T follicular helper cell (primary cell): ENCODE measurements at places on chromosomes 7 and 10.
A peak's percentile ranks its signal among the peaks of the same experiment; 100 is the strongest.

GRCh38 chr10:56633876-56634452 is 272.9 kb upstream of the ZWINT start:
- DNase-seq, result no peak

GRCh38 chr7:153943457-153943856 is 108.7 kb upstream of the DPP6 start:
- no peak for DNase-seq

GRCh38 chr10:19788902-19789301 is 27.3 kb upstream of the PLXDC2 start:
- no peak for DNase-seq

GRCh38 chr7:122887848-122888247 is 1.6 kb upstream of the CADPS2 start:
- no peak for DNase-seq

- DNase-seq, result no peak
Measured at GRCh38 chr7:81902536-81902935, 132.7 kb upstream of the HGF start.

DNA sequence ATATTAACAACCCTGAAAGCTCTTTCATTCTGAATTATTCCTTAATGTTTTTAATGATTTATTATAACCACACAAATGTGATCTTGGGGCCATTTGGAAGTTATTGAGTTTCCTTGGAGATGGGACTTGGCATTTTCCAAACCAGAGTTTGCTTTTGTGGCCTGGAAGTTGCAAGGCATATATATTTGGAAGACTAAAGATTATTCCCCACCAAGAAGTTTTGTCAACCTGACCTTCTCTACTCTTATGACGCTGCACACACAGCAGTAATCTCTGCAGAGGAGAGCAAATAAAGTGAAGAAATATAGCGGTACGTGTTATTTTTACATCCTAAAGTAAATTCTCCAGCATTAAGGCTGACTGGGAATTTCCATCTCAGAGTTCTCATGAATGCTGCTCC is 397.0 kb downstream of the LRMDA start:
- DNase-seq, result no peak

DNA sequence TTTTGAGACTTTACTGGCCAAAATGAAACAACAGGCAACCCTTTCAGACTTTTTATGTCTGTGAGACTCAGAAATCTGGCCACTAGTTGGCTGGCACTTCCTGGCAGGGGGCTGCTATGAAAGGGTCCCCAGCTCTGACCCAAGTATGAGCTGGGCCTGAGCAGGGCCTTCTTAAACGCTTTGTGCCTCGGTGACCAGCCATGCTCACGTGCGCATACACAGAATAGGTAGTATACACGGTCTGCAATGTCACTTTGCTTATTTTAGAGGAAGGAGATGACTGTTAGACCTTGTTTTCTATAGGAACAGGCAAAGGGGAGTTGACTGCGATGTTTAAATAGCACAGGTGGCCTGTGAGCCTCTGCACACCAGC is 129.6 kb downstream of the VIPR2 start:
- DNase-seq, result no peak

DNA sequence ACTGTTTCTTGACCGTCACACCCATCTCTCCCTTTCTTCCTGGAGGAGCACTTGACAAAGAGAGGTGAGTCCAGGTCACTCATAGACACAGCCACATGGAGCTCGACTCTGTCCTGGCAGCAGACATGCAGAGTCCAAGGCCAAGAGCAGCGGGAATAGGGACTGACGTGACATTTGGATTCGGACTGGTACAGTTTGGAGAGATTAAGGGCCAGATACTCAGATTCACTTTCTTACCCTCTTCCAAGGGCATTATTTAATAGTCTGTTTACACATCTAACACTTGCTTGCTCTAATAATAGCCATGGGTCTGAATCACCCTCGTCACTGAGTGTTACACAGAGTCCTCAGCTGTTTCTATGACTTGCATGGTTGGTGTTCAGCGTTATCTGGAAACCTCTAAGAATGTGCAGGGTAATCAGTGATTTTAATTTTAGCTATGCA is 39.2 kb upstream of the OTUD1 start:
- DNase-seq, result no peak

DNA sequence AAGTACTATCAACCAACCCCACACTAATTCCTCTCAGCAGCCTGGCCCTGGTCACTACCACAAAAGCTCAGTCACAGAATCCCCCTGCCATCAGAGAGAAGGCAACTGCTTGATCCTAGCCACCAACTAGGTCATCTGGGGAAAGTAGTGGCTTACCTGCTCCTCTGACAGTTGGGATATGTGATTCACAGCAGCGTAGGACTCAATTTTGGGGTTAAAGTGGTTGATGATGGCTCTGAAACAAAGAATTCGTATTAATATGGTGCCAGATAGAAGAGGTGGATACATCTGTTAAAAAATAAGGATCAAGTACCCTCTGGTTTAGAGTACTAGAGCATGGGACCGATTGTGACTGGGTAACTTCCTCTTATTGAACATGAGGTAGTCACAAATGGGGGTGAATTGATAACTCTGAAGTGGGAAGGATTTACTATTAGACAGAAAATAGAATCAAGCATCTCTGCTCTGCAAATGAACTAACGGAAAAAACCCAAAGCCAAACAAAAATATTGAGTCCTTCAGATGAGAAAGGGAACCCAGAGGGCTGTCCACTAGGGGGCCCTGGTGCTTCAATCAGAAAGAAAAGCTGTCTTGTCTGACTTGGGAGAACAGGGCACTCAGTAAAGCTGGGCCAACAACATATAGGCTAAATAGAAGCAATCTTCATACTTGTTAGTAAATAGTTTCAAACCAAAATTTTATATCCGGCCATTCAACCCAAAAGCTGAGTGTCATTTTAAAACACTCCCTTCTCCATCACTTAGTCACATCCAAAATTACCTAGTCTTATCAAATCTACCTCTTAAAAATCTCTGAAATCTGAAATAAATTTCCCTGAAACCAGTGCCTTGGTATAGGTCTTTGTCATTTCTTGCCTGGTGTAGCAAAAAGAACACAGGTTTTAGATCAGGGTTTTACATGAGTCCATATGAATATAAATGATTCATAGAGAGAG is 45.9 kb upstream of the KCNIP2 start:
- peak; percentile 36 for DNase-seq

DNA sequence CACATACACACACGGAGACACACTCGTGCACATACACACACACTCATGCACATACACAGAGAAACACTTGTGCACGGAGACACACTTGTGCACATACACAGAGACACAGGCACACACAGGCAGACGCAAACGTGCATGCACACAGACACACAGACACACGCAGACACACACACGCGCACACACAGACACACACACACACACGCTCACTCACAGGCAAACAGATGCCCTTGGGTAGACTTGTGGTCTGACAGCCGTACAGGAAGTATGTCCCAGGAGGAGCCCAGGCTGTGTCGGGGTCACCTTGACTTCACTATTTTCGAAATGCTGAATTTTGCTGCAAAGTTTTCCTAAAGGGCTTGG is 538.0 kb downstream of the DNAJB6 start:
- no peak for DNase-seq

GRCh38 chr7:8413600-8413999 is 19.8 kb upstream of the NXPH1 start:
- DNase-seq, result no peak

DNA sequence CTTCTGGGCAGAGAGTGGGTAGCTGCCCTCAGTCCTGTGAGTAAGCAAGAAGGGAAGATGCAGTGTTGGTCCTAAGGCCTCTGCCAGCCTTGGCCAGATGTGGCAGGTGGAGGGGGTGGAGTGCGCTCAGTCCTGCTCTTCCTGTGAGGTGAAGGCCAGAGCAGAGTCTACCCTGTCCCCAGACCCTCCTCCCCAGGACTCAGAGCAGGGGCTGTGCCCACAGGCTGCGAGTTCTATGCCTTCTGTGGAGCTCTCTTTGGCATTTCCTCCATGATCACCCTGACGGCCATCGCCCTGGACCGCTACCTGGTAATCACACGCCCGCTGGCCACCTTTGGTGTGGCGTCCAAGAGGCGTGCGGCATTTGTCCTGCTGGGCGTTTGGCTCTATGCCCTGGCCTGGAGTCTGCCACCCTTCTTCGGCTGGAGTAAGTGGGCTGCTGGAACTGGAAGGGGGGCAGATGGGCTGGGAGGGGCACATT is 4.0 kb downstream of the OPN4 start:
- DNase-seq, result no peak

DNA sequence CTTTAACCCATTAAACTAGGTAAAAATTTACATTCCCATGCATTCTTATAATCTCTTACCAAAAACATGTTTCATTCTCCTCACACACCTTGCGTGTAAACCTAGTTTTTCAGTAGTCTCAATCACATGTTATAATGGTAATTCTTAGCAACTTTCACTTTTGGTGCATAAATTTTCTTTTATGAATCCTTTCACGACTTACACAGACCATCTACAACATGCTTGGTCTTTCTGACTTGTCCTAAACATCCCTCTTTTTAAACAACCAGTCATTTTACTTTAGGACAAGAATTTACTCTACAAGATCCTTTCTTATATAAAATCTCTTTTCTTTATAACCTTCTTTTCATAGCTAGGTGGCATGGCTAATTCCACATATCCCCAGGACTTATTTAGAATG is 25.8 kb downstream of the FBXL13 start:
- no peak for DNase-seq

- DNase-seq, result no peak
Measured at GRCh38 chr7:53110425-53110824, 75.0 kb downstream of the POM121L12 start.

DNA sequence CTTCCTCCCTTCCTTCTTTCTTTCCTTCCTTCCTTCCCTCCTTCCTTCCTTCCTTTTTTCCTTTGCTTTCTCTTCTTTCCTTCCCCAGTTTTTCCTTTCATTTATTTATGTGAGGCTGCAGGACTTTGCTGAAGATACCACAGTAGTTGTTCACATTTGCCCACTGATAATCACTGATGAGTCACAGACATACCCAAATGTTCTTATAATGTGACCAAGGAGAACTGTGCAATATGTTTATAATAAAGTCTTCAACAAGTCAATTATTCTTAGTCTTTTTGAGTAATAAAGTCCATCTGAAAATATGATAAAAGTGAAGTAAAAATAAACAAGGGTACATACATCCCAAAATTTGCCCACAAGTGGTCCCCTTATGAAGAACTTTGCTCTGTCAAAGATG is 159.7 kb downstream of the GNAI1 start:
- DNase-seq, result no peak

DNA sequence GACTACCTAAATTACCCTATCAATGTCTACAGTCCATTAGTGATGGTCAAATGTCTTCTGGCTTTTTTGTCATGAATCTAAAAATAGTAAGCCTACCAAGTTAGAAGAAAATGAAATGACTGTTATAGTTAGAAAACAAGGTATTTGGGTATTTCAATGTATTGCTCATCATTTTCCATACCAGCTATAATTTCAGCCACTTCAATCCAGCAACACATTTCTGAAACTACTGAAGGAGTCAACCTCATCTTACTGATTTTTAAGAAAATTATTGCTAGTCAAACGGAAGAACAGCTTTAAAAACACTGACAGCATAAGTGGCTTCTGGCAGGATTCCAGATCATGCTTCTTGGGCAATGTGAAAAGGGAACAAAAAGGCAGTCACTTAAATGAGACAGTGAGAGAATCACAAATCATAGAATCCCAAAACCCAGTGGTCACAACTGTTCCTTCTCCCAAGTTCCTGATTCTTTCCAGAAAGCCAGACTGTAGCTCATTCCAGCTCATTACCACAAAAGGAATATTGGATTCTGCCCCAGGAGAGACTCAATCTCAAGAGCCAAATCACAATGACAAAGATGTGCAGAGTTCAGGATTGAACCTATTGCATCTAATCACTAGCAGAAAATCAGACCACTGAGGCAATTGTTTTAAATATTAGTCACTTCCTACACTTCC is 61.2 kb upstream of the LRRN3 start:
- DNase-seq, result no peak

GRCh38 chr10:100943508-100943907 is 25.8 kb upstream of the SEMA4G start:
- DNase-seq, result no peak

DNA sequence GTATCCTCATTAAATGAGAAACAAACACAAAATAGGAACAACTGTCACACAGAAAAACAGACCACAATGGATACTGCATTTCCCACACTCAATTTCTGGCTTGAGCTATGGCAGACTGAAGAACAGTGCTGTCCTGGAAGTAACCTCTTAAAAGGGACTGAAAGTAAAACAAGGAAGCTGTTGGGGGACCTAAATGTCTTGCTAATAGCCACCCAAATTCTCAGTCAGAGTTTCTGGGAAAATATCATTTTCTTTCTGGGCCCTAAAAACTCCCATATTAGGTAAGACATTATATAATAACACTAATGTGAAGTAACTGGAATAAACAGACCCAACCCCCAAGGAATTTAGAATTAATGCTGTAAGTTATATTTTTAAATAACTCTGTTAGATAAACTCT is 80.9 kb upstream of the TFEC start:
- no peak for DNase-seq

GRCh38 chr7:50594734-50595485 is 29.7 kb upstream of the DDC start:
- no peak for DNase-seq

DNA sequence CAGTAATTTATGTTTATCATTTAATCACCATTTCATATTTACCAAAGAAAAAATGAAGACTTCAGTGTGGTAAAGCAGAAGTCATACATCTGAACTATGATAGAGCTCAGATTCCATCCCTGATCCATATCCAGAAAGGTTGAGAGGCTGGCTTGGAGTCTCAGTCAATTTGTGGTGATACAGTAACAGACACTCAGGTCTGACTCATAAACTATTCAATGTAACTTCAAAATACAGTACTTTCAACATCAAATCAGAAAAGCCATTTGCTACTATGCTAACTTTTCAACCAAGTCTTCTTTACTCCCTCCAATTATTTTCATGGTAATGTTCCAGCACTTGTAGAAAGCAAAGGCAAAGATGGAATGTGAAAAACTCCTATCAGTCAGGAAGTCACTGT is 190.4 kb downstream of the HDAC9 start:
- no peak for DNase-seq

DNA sequence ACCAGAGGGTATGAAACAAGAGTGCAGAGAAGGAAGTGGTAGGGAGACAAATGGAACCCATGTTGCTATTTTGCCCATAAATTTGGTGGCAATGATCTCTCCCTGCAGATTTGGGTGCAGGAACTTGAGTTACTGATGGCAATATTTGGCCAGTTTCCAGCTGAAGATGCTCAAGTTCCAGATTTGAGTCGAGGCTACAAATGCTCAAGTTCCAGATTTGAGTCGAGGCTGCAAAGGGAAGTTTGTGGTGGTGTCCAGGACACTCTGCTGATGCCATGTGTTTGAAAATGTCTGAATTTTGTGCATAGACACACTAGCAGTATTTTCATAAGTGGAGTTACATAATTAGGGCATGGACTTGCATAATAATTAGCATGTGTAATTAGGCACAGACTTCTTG is 40.8 kb downstream of the TBXAS1 start:
- no peak for DNase-seq
